ENCODE measurements at places on chromosomes 1 and 21. TPM values are rescaled to one million over a fixed set of nuclear protein-coding genes. Genes with fewer than 3 reads are reported as not detected.

Gene EIF2D
- 54.8 TPM for total RNA-seq

Gene FAM151A
- total RNA-seq, result 0.56 TPM

Gene TMEM52
- 74.0 TPM for total RNA-seq

Gene RBM11
- total RNA-seq, result 5.3 TPM

Gene A3GALT2
- total RNA-seq, result 1.7 TPM

Gene ISG15
- 22.8 TPM for total RNA-seq

Gene KHDRBS1
- 90.4 TPM for total RNA-seq

Gene AMY2A
- total RNA-seq, result 0.24 TPM

Gene NPR1
- 2.5 TPM for total RNA-seq
